ENCODE measurements at places on chromosomes 6 and 20. TPM values are rescaled to one million over a fixed set of nuclear protein-coding genes. Genes with fewer than 3 reads are reported as not detected.

DNA sequence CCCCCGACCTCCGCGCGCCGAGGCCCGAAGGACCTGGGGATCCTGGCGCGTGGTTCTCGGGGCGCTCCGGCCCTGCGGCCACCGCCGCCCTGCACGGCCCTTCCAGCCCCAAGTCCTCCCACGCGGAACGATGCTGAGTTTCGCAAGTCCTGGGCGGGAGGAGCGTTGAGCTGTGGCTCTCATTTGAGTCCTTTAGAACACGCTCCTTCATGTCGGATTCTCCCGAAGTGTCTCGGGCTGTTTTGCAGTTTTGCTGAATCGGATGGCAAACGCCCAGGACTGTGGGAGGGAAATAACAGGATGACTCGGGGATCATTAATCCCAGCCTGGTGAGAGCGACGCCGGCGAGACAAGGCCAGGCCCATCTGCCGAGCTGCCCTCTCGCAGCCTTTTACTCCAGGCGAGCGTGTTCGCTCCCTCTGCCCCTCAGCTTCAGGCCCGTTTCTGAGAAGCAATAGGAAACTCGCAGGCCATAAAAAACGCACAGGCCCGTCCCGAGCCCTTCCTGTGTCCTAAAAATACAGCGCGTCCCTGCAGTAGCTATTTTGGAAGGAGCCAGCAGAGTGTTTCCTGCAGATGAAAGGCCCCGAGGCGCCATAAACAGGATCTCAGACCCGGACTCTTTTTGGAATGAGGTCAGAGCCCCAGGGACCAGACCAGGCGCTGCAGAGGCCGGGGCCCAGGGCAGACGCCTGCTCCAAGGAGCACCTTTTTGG, 153.5 kb downstream of the DLL1 start:
- peak; percentile 58 for DNase-seq

DNA sequence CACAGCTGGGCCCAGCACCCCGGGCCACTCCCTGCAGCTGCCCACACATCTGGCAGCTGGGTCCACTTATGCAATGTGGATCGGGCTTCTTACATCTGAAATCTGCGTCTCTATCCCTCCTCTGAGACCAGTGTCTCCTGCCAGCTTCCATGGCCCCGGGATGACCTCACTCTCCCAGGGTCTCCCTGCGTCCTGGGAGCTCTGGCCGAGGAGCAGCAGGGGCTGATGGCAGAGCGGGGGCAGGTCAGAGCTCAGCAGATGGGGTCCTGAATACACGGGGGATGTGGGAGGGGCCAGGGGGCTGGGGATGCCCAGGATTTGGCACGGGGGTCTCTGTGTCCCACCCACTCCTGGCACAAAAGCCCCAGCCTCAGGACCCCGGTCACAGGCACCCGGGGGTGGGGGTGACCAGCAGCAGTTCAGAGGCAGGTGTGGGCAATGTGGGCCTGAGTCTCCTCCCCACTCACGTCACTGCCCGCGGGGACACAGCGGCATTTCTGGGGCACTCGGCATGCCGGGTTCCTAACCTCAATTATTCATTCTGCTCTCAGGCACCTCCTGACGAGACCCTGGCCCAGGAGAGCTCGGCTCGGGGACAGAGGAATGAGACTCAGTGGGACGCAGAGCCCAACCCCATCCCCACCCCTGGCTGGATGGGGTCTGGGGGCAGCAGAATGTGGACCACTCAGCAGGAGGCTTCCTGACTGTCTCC, 16.4 kb downstream of the CHRNA4 start:
- DNase-seq = no peak

- no peak for DNase-seq
These were observed 5.0 kb downstream of the TCP11 start for GRCh38 chr6:35136185-35136584.

GRCh38 chr6:30862156-30862875, 22.0 kb upstream of the DDR1 start:
- no peak for DNase-seq

GRCh38 chr6:160365117-160365516, 16.9 kb downstream of the SLC22A3 start:
- no peak for DNase-seq

DNA sequence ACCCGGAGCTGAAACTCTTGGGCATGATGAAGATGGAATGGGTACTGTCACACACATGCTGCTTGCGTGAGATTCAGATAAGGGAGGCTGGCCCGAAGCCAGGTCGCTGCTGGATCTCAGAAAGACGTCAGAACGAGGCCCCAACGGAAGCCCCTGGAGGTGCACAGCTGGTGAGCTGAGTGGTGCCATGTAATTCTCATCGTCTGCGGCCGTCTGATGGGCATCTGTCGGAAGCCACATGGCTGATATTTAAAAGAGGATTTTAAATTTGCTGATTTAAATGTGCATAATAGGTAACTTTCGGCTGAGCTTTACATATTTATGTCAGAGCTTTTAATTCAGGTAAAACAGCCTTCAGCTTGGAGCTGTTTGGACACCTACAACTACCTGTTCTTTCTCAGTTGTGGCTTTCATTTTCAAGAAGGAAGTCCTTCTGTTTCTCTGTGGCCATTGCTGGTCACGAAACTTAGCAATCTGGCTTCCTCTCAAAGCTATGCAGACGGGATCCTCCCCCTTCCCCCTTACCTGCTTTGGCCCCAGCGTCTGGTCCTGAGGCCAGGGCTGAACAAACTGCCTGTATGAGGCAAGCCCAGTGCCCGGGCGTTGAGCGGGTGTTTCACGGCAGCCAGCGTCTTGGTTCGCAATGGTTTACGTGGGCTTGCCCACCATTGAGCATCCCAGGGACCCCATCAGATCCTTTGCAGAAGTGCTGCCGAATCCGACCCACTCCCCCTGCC, 9.2 kb downstream of the SLCO4A1 start:
- DNase-seq = peak; percentile 64

DNA sequence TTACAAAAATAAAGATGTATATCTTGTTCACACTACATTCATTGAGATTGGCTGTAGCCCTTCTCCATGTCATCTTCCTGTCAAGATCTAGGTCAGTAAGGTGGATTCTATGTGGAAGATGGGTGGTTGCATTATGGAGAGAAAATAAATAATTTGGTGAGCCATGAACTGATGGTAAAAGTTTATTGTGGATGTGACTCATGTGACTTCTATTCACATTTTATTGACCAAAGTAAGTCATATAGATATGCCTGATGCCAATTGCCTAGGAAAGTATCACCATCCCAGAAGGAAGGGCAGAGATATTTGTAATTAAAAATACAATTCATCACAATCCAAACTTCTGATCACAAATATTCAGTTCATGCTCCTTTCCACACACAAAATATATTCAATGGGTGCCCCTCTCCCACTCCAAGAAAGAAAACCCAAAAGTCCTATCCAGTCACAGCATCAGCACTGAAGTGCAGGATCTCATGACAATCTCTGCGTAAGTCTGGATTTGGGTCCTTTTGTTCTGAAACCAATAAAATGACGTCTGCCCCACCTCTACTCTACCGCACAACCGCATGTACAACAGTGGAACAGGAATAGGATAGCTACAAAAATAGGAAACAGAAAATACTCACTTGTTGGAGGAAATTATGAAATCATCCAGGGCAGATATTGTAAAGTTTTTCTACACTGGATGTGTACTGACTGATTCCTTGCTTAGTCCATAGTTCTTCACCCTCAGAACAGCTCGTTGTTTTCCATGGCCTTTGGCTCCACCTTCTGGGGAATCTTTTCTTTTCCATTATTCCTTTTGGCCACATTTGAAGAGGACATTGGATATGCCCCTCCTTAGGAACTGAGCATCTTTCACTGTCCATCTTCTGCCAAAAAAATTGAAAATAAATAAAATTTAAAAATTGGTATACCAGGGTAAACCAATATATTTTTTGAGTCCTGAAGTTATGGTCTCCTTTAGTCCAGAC, 16.1 kb upstream of the SLC17A3 start:
- peak; percentile 49 for DNase-seq

PRKN gene
- 28.8 TPM for total RNA-seq

TGM3 gene
- total RNA-seq = 2.6 TPM

PPIL1 gene
- 35.0 TPM for total RNA-seq

SIGLEC1 gene
- 9.4 TPM for total RNA-seq

OR2J2 gene
- total RNA-seq = 3.0 TPM

SLPI gene
- 8.2 TPM for total RNA-seq

All from testis (tissue), 5 donors.